ENCODE measurements at places on chromosomes 5 and 9.

DNA sequence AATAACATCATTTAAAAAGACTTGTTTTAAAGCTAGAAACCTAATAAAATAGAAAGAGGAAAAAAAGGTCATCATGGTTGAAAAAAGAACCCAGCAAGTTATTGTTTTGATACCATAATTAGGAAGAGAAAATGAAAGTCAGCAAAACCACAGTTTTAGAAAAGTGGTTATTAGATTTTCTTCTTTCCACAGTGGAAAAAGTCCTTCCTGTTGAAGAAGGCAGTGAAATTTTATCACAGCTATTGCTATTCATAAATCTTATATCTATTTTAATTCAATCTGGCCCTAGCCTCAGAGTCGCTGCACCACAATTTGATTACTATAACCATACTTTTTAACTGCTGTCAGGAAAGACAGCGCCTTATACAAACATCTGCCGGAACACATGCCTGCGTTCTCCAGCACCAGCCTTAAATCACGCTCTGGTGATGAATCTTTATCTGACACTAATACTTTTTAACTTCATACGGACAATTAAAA is 60.3 kb downstream of the MAPKAP1 start:
- no peak for DNase-seq

GRCh38 chr5:28926422-28926821 is 1888.0 kb upstream of the CDH9 start:
- no peak for DNase-seq

DNA sequence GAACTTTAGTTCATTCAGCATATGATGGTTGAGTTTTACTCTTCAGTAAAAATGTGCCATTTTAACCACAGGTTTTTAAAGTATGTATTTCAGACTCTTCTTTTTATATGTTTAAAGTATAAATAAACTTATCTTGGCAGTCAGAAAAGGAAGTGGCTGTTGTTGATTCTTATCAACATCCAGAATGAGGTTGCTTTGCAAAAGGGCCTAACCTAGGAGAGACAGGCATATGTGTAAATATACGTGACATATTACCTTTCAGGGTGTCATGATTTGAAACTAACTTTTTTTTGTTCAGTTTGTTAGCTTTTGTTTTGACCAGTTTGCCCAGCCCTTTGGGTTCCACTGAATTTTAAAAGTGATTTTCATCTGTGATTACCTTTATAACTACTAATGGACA is 7.4 kb downstream of the SMARCA2 start:
- no peak for DNase-seq

DNA sequence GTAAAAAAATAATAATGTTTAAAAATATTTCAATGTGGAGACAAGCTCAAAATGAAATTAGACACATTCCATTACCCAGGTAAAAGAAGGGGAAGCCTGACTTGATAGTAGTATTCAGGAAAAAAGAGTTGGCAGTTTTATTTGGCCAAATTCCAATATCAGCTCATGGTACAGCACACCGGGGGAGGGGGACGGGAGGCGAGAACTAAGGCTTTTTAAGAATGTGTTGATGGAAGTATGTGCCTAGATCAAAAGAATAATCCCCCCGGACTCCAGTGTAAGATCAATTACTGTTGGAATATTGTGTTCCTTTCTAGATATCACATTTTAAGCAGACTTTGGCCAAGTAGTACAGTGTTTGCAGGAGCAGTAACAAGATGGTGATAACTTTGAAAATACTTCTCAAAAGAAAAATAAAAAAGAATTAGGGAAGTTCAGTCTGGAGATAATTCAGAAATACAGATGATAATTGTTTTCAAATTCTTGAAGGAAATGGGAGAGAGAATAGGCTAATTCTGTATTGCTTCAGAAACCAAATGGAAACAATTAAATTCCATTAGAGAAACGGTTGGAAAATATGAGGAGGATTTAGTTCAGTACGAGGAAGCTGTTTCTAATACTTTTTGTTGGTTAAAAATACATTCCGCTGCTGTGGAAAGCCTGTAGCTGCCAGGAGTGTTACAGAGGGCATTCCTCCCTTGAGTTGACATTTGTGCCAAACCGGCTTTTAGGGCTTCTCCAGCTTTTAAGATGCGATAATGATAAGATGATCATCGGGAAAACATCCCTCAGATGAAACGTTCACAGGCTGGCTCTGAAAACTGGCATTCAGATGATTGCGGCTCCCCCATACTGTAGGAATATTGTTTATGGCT is 98.1 kb upstream of the ERBIN start:
- no peak for DNase-seq

DNA sequence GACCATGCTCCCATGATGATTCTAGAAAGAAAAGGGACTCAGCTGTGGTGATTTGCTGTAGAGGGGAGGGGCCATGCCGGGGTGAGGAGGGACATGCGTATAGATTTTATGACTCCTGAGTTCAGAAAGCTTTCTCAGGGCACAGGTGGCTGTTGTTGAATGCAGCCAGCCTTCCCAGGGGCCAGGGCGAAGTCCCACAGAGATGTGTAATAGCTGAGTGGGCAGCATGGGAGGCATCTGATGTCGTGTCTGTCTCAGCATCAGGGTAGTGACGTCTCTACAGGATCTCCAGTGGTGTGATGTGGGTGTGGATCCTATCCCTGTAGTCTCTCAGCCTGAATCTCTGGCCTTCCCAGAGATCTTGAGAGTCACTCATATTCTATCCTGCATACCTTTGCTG is 7.8 kb upstream of the BOD1 start:
- DNase-seq: no peak

DNA sequence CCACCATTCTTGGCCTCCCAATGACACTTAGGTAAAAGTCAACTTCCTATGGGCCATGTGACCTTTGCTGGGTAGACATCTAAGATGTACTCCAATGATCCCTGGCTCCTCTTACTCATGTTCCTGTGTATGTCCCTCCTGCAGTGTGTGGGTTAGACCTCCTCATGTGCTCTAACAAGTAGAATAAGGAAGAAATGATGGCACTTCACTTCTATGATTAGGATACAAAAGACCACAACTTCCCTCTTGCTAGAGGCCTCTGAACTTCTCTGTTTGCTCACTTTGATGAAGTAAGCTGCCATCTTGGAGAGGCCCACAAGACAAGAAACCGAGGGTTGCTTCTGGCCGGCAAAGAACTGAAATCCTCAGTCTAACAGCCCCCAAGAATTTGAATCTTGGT is 131.8 kb downstream of the TAF11L14 start:
- DNase-seq: no peak

GRCh38 chr9:134213881-134214341 is 49.5 kb upstream of the RNU6ATAC start:
- no peak for DNase-seq

DNA sequence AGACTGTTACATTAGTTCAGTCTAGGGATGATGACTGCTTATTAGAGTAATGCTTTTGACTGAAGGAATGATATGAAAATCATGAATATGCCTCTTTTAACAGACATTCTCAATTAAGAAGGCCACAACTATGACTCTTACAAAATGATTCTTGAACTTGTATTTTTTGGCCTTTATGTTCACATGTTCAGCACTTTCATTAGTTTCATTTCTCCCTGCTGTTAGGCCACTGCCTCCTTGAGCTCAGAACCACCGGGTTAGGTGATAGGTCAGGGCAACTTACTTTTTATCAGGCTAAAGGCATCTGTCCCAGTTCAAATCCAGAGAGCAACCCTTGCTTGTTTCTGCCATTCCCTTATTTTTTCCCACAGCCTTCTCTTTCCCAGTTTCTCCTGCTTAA is 235.2 kb upstream of the ELL2 start:
- no peak for DNase-seq

DNA sequence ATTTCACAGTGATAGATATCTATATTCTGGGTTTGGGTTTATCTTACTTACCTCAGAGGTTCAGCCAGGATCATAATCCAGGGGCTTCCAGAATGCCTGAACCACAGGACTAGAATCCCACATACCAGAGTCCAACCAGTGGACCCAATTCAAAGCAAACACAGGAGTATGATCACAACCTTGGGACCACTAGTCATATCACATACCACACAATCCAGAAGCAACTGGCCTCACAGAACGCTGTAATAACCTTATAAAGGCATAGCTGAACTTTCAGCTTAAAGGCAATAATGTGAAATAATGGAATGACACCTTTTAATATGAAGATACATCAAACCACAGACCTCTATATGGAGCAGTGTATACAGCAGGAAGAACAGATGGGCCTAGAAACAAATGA is 25.3 kb downstream of the RAPGEF6 start:
- no peak for DNase-seq

- no peak for DNase-seq
Observed at GRCh38 chr9:121857928-121858327, 206.5 kb downstream of the DAB2IP start.

DNA sequence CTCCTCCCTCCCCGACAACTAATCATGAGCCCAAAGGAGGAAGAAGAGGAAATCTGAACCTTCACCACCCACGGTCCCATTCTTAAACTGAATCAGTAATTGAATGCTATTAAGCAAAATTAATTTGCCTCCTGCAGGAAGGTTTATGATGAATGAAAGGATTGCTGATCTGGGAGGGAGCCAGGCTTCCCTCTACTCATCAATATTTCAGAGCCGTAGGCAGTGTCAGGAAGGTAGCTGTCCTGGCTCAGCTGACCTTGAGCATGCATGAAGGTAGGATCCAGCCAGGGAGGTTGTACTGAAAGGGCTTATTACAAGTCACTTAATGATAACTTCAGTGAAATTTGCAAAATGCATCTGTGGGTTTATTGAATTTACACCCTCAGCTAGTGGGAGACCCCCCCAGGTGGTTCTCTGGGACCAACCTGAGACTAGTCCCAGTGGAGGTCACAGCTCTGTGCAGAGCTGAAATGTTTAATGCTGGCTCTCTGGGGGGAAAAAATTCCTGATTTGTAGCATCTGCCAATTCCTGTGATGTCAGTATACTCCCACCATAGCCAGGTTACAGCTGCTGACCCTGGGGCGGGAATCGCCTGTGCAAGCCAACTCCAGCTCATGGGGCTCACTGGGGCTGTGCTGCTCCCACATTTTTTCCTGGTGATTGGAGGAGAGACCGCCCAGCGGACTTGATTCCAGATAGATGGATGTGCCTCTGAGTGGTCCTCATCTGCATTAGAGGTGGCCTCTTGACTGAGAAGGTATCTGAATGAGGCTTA is 47.9 kb upstream of the NCS1 start:
- DNase-seq: no peak

GRCh38 chr9:15203581-15203980 is 103.4 kb downstream of the TTC39B start:
- DNase-seq: no peak

- no peak for DNase-seq
Observed at GRCh38 chr9:96395964-96396363, 12.5 kb upstream of the SLC35D2 start.

GRCh38 chr9:26655166-26655565 is 237.4 kb downstream of the CAAP1 start:
- no peak for DNase-seq

Measured in stimulated activated CD4-positive, alpha-beta T cell treated with anti-CD3 and anti-CD28 coated beads, Interleukin-1b, Interleukin-23, amount 100 ng/mL, for 4 hours (primary cell).